Fibroblast of the conjunctiva (primary cell): ENCODE measurements at places on chromosomes 7 and 10.

DNA sequence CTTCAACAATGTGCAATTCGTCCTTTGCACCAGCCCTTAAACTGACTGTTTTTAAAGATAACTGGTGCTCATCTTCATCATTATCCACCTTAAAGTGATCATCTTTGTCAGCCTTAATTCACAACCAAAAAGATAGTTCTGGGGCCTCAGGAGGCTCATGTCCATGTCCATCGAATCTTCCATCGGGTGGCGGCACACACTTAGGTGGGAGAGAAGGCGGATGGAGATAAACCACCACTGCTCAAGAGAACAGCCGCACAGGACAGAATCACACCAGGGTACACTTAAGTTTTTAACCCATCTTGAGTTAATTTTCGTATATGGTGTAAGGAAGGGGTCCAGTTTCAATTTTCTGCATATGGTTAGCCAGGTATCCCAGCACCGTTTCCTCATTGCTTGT lies 24.8 kb downstream of the OIT3 start:
- no peak for DNase-seq

GRCh38 chr10:94963901-94964300 lies 25.4 kb downstream of the CYP2C9 start:
- peak; percentile 2 for DNase-seq

DNA sequence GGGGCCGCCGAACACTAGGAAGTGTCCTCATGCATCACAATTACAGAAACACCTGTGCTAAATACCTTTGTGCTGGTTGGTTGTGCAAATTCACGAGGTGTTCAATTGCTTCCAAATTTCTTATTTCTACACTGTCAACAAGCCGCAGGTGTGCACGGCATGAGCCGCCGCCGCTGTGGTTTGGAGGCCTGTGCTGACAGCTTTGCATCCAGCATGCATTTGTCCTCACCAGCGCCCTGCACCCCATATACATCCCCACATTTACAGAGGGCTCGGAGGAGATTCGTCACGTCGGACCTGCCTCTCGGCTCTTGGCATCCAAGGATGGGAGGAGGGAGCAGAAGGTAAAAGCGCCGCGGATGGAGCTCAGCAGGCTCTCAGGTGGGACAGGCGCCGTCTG lies 305.3 kb upstream of the MKI67 start:
- DNase-seq: no peak

GRCh38 chr10:19937989-19938388 lies 121.8 kb downstream of the PLXDC2 start:
- no peak for DNase-seq

GRCh38 chr10:128017822-128018221 lies 108.4 kb downstream of the MKI67 start:
- DNase-seq: no peak

DNA sequence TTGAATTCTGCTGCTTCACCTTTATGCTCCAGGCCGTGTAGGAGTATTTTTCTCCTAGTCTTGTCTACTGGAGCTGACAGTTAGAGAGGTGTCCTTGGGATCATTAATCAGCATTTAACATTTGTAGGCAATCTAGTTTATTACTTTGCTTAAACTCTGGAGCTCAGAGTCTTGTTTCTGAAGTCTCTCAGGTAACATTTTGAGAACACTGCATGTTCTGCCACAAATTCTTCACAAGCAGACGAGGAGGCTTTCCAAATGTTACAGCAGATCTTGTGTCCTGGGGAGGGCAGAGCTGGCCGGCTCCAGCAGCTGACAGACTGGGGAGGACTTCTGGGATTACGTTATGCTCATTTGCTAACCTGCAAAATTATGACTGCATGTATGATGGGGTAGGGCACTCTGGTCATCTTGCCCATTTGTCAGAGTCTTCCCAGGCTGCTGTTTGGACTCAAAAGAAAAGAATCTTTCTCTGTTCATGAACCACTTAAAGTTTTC lies 50.5 kb downstream of the GALNT17 start:
- DNase-seq: no peak

- no peak for DNase-seq
These were observed 371.5 kb upstream of the PODXL start for GRCh38 chr7:131927770-131928423.

DNA sequence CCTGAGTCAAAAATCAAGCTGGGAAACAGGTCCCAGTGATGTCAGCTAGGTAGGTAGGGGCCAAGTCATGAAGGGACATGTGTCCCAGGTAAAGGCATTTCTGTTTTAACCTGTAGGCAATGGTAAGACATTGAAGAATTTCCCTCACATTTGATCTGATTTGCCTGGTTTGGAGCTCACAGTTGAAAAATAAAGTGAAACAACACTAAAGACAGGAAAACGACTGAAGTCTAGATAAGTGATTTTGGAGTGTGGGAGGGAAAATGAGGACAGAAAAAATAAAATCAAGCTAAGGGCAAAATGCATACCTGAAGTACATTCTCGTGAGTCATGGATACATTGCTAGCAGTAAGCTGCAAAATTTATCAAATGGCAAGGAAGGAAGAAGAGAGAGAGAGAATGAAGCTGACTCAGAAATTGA lies 169.9 kb downstream of the SKIDA1 start:
- DNase-seq: no peak

GRCh38 chr7:39621784-39622411 lies 1.5 kb upstream of the RALA start:
- DNase-seq: no peak

DNA sequence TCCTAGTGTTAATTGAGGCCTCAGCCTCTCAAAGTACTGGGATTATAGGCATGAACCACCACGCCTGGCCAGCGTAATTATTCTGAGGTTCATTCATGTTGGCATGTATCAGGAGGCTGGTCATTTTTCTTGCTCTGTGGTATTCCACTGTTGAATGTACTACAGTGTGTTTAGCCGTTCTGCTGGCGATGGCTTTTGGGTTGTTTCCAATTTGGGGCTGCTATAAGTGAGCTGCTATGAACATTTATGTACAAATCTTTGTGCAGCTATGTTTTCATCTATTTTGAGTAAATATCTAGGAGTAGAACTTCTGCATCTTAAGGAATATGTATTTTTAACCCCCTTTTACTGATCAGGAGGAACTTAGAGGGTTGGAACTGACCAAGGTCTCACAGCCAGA lies 145.8 kb downstream of the AUTS2 start:
- no peak for DNase-seq

- DNase-seq: no peak
These were observed 18.7 kb upstream of the ARID5B start for GRCh38 chr10:61882621-61883370.

DNA sequence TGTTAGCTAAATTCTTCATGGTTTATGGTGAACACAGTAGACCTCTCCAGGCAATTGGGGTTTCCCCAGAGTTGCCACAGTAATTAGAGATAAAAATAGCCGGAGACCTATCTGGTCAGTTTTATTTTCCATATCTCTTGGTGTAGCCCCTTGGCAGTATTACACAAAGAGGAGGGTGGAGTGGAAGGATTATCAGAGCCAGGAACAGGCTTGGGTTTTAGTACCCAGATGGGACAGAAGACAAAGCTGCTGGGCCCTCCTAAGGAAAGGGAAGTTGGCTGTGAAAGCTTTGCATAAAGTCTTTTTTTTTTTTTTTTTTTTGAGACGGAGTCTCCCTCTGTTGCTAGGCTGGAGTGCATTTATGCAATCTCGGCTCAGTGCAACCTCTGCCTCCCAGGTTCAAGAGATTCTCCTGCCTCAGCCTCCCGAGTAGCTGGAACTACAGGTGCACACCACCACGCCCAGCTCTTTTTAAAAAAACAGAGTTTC lies 9.7 kb downstream of the ZSCAN21 start:
- no peak for DNase-seq

GRCh38 chr10:48727866-48728265 lies 43.2 kb downstream of the WDFY4 start:
- DNase-seq: no peak
